ENCODE measurements at places on chromosomes 1 and 21.

GRCh38 chr1:119647228-119647733, 785 bp downstream of the ZNF697 start:
- no peak for DNase-seq

GRCh38 chr1:91282695-91283420, 121.8 kb downstream of the HFM1 start:
- peak; percentile 69 for DNase-seq

GRCh38 chr1:99598738-99599411, 47.0 kb upstream of the PALMD start:
- DNase-seq = no peak

- DNase-seq = no peak
Measured at GRCh38 chr1:14976256-14976655, 177.3 kb upstream of the TMEM51 start.

DNA sequence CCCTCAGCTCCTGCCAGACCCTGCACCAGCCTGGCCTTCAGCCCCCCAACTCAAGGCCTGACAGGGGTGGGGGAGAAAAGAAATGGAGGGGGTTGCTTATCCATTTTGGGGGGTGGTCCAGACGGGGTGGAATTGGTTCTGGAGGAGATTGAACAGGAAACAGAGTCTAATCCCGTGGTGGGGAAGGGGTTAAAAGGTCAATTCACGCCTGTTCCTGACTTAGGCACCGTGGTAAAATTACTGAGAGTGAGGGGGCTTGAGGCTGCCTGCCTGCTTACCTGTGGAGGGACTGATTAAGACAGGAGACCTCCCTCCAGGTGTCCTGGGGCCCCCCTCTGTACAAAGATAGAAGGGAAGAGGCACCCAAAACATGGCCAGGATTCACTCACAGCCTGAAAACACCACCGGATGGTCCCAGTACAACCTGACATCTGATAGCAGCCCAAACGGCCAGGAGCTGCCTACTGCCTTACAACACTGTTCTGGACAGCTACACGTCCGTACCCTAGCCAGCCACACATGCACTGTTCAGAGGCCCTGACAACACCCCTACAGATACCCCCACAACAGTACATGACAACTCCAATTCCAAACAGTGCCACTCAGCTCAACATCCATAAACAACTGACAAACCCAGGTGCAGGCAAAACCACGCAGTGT, 31.8 kb downstream of the AHDC1 start:
- DNase-seq = no peak

- DNase-seq = no peak
Measured at GRCh38 chr1:161216945-161217712, 2.0 kb downstream of the FCER1G start.

DNA sequence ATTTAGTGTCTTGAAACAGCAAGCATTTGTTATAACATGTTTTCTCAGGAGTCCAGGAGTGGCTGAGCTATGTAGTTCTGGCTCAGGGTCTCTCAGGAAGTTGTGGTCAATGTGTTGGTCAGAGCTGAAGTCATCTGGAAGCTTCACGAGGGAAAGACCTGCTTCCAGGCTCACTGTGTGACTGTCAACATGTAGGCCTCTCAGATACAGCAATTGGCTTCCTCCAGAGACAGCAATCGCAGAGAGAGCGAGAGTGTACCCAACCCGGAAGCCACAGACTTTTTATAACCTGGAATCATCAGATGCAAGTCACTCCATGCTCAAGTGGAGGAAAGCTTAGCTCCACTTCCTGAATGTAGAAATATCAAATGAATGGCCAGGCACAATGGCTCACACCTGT, 40.9 kb downstream of the TNFRSF9 start:
- DNase-seq = no peak

- DNase-seq = no peak
Measured at GRCh38 chr1:30345491-30346130, 377.8 kb downstream of the MATN1 start.

- DNase-seq = peak; percentile 19
Measured at GRCh38 chr1:175591083-175591743, 152.2 kb downstream of the TNR start.

DNA sequence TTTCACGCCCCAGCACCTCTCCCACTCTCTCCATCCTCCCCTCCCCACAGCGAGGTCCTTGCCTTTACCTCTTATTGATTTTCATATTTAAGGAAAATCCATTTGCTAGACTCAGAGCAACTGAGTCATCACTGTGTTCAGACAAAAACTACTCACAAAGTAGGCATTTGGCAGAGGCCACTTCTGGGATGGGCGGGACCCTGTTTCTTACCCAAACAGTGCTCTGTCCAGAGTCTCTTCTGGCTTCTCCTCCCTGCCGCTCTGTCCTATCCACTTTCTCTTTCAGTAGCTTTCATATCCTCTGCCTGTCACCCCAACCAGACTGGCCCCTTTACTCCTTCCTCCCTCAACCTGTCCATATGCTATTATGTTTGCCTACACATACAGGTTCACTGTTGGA, 2.4 kb upstream of the NAV1 start:
- DNase-seq = no peak

GRCh38 chr1:5857508-5858090, 134.6 kb downstream of the NPHP4 start:
- no peak for DNase-seq

GRCh38 chr1:205262731-205263171, 35.0 kb downstream of the TMCC2 start:
- no peak for DNase-seq

GRCh38 chr21:42618707-42619102, 34.7 kb upstream of the PDE9A start:
- DNase-seq = peak; percentile 33

DNA sequence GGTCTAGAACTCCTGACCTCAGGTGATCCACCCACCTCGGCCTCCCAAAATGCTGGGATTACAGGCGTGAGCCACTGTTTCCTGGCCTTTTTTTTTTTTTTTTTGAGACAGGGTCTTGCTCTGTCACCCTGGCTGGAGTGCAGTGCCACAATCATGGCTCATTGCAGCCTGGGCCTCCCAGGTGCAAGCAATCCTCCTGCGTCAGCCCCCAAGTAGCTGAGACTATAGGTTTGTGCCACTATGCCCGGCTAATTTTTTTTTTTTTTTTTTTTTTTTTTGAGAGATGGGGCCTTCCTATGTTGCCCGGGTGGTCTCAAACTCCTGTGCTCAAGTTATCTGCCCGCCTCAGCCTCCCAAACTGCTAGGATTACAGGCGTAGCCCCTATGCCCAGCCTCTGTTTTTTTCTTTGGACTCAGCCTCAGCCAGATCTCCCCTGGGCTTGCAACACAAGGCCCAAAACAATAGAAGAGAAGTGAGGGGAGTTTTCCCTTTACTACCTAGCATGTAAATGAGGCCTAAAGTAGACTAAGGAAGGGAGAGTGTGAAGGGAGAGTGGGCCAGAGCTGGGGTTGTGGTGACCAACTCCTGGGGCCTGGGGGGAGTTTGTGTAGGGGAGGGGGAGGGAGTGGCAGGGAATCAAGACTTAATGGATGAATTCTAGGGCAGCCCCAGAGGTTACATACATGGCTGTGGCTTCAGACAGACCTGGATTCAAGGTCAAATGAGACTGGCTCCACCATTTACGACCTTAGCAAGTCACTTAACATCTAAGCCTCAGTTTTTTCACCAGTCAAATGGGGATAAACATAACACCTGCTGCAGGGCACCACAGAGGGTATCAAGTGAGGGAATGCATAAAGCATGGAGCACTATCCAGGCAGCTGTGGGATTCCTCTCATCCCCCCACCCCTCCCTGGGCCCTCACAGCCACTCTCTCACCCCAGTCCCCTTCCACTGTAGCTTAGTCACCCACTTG, 1.6 kb upstream of the CD52 start:
- DNase-seq = no peak

DNA sequence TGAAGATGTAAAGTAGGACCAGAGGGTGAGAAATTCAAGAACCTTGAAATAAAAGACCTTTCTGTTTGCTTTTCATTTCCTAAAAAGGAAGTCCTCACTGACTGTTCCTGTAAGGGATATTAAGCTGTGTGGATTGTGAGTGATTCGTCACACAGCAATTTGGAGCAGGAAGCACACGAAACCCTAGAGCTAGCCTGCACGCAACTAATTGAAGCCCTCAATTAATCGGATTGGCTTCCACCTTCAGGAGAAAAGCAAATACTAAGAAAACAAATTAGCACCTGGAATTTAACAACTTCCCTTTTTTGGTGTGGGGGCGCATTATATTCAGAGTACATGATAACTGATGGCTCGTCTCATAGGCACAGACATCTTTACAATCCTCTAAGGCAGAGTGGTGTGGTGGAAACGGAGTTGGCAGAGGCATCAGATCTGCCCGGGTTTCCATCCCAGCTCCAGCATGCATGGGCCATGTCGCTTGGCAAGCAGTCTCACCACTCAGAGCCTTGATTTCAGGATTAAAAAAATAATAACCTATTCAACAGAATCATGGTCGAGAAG, 95.2 kb downstream of the KCNJ15 start:
- peak; percentile 8 for DNase-seq

DNA sequence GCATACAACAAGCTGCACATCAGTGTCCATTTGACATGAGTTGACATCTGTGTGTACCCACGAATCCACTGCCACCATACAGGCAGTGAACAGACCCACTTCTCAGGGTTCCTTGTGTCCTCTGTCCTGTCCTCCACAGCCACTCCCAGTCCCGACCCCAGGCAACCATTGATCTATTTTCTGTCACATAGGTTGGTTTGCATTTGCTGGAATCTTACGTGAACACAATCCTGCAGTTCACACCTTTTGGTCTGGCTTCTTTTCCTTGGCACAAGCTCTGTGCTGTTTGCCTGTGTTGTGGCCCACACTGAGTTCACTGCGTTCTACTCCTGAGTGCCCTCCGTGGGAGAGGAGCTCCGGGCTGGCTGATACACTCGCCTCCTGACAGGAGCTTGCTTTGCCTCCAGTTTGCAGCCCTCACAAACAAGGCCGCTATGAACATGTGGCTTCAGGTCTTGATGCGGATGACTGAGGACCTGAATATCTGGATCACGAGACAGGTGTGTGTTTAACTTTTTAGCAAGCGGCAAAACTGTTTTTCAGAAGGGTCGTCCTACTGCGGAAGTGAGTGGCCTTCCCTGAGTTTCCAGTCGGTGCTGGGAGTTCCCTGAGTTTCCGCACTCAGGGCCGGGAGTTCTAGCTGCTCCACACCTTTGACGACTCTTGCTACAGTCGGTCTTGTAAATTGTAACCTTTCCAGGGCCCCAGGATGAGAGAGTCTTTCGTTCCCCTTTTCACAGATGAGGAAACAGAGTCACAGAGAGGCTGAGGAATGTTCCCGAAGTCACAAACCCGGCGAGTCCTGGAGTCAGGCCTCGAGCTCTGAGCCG, 13.0 kb upstream of the COL18A1 start:
- DNase-seq = no peak

- DNase-seq = no peak
Measured at GRCh38 chr1:172967936-172968335, 82.8 kb downstream of the TNFSF18 start.

DNA sequence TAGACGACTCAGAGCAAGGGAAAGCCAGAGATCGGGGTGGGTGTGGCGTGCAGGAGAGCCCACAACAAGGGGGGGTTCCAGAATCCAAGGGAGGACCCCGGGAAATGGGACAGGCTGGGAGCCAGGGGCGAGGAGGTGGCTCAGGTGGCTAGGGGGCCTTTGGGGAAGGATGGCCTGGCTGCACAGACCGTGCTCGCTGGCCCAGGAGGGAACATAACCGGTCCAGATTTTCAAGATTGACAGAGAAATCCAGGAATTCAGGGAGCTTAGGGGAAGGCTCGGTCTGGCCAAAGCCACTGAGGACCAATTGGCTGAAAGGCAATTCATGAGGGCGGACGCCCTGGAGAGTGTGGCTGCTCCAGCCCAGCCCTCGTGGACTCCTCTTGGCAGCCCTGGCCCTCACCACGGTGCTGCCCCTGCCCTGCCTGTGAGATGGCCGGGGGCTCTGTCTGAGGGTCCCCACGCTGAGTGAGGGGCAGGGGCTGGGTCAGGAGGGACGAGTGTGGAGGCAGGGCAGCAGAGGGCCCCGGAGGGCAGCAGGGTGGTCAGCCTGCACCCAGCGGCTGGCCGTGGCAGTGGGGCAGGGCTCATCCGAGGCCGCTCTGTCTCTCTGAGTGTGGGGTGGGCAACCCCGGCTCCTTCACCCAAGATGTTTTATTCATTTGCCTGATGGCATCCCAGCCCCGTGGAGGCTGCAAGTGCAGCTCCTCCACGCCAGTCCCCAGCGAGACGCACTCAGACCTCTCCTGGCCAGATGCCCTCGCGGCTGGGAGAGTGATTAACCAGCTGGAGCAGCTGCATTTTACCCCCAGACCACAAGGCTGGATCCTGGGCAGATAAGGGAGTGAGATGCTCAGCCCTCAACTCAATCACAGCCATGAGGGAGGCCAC, 5.6 kb upstream of the LRRC3 start:
- DNase-seq = peak; percentile 16

- no peak for DNase-seq
Measured at GRCh38 chr1:184823080-184823479, 68.4 kb upstream of the EDEM3 start.

DNA sequence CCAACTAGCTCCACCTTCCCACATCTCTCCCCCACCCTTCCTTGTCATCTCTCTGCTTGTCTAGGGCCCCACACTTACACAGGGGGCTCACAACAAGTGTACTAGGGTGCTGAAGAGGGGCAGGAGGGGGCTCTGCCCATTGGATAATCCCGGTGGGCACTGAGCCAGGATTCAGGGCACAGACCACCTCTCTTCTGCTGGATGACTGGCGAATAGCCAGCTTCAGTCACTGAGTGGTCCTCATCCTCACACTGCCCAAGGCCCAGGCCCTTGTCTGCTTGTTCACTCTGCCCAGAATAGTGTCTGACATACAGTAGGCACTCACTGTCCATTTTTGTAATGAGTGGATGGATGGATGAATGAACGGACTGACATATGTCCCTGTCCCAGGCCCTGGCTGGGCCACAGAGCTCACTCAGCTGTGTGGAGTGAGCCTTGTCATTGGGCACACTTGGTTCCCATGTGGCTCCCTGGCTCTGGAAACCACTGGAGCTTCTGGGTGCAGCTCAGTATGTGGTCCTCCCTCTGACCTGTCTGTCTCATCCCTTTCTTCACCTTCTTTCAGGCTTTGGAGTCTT, 36.6 kb downstream of the FOXO6 start:
- no peak for DNase-seq

GRCh38 chr1:218694636-218695035, 349.5 kb downstream of the TGFB2 start:
- no peak for DNase-seq

DNA sequence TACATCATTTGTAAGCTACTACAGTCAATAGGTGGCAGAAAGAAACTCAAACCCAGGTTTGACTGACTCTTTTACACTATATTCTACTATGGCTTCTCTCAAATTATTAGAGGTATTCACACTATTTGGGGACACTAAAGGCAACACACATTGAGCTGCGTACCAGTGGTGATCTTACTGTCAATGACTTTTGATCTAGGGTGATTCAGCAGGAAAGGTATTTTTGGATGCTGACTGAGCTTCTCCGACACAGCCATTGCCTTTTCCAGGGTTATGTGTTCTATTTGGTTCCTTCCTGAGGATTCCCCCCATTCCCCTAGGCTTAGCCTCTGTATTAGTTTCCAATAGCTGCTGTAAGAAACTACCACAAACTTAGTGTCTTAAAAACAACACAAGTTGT, 73.2 kb upstream of the JAK1 start:
- no peak for DNase-seq

Data from NCI-H146 (cell line).